NCI-H1694 treated with DMSO at 0.1 percent for 48 hours (cell line): ENCODE measurements at places on chromosomes 16 and 17.

- DNase-seq: no peak
Observed at GRCh38 chr16:70527315-70527996, 3.8 kb downstream of the SF3B3 start.

DNA sequence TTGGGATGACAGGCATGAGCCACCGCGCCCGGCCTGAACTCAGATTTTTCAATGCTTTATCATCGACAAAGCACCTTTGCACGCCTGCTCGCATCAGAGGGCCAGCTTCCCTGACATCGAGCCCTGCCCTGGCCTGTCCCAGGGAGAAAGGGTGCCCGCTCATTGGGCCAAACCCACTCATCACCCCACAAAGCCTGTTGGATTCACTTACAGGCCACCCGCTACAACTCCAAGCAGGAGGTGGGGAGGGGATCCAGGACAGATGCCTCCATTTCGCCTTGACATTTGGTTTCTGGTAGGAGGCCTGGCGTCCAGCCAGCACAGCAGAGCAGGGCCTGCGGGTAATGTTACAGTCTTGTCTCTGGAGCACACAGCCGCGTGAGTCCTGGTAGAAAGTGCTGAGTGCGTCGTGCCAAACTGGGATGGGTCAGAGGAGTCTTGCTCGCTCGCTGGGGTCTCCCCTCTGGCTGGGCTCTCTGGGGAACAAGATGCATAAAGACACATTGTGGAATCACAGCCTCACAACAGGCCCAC, 19.8 kb downstream of the SMTNL2 start:
- DNase-seq: peak; percentile 96

- DNase-seq: no peak
Observed at GRCh38 chr16:12901204-12901596, 198 bp upstream of the SHISA9 start.

GRCh38 chr16:83972256-83973008, 4.4 kb downstream of the NECAB2 start:
- DNase-seq: no peak

DNA sequence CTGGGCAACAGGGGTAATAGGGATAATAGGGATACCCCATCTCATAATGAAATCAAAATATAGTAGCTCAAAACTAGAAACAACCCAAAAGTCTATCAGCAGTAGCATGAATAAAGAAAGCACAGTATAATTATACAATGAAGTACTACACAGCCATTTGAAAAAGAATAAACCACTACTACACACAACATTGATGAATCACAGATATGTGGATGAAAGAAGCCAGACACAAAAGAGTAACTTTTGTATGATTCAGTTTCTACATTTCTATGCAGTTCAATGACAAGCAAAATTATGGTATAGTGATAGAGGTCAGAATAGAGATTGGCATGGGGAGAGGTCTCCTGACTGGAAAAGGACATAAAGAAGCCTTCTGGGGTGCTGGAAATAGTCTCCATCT, 2.8 kb upstream of the HOXB13 start:
- no peak for DNase-seq

- no peak for DNase-seq
Observed at GRCh38 chr16:46743232-46743719, 4.9 kb downstream of the MYLK3 start.

GRCh38 chr17:66383333-66383732, 80.9 kb downstream of the PRKCA start:
- DNase-seq: no peak
